ENCODE measurements at places on chromosomes 2 and 18. TPM values are rescaled to one million over a fixed set of nuclear protein-coding genes. Genes with fewer than 3 reads are reported as not detected.
A peak's percentile ranks its signal among the peaks of the same experiment; 100 is the strongest.

UNC80 gene
- 0.47 TPM for total RNA-seq

SERPINB4 gene
- 1.1 TPM for total RNA-seq

CREG2 gene
- 0.12 TPM for total RNA-seq

EVX2 gene
- 0.03 TPM for total RNA-seq

DNA sequence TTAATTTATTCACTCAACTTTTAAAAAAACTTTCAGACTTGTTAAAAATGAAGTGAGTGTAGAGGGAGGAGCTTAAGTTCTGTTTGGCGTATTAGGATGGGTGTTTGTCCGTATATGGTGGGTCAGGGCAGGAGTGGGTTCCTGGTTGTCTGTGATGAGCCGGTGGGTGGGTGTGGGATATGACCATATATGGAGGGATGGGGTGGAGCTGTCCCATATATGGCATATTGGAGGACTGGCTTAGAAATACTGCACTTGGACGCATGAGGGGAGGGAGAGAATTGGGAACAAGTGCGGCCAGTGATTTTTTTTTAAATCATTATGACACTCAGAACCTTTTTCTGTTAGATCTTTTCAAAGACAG, 1.5 kb downstream of the KDM3A start:
- no peak overlapping the region for H3K27ac ChIP-seq
- H3K27me3 ChIP-seq = 0 out of 2 replicates have a peak, but pooled peaks cover 6% of the 10 kb centered on the region
- DNase-seq = peak; percentile 59
- H3K4me1 ChIP-seq = no peaks in the 10 kb centered on the region

DNA sequence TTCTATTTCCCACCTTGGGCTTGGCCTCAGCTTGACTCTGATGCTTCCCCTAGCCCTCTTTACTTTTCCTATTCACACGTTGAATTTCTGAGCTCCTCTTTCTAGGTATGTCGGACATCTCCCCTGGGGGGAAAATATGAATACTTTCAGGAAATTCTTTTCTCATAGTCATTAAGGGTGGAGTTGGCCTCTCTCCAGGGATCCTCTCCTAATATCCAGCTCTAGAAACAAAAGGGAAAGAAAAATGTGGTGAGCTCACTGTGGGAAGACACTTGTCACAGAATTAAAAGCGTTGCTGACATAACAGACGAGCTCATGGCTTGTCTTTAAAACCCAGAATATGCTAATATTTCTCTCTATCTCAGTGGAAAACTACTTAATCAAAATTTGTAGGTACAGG, 132.7 kb upstream of the MEX3C start:
- H3K4me3 ChIP-seq = no peak overlapping the region
- H3K4me1 ChIP-seq = 0 out of 2 replicates have a peak, but pooled peaks cover 5% of the 10 kb centered on the region
- no peak overlapping the region for H3K27ac ChIP-seq
- H3K27me3 ChIP-seq = no peaks in the 10 kb centered on the region
- DNase-seq = no peak

DNA sequence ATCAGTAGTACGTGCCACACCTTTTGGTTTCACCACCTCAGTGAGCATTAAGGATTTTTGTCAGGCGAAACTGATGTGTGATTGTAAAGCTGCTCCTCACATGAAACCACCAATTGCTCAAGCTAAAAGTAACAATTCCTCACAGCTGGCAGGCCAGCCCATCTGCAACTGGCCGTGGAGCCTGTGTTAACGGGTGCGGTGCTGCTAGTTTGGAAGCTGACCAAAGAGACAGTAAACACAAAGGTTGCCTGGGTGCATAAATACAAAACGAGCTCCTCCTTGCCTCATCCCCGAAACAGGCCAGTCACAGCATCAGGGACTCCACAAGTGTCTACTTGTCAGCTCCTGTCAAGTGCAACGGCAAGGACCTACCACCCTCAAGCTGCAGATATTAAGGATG, 32.0 kb downstream of the LGALSL start:
- no peak overlapping the region for H3K27ac ChIP-seq
- no peaks in the 10 kb centered on the region for H3K36me3 ChIP-seq
- no peak overlapping the region for H3K4me3 ChIP-seq
- DNase-seq = no peak
- H3K27me3 ChIP-seq = no peaks in the 10 kb centered on the region

GRCh38 chr2:112566104-112566503, 18.3 kb upstream of the CHCHD5 start:
- H3K4me3 ChIP-seq = no peak overlapping the region
- DNase-seq = no peak
- H3K27me3 ChIP-seq = no peaks in the 10 kb centered on the region
- no peak overlapping the region for H3K27ac ChIP-seq
- H3K4me1 ChIP-seq = no peaks in the 10 kb centered on the region

- no peak overlapping the region for H3K27ac ChIP-seq
- H3K27me3 ChIP-seq = no peaks in the 10 kb centered on the region
- no peak for DNase-seq
- no peaks in the 10 kb centered on the region for H3K36me3 ChIP-seq
These were observed 12.1 kb upstream of the CYBRD1 start for GRCh38 chr2:171509945-171510731.

DNA sequence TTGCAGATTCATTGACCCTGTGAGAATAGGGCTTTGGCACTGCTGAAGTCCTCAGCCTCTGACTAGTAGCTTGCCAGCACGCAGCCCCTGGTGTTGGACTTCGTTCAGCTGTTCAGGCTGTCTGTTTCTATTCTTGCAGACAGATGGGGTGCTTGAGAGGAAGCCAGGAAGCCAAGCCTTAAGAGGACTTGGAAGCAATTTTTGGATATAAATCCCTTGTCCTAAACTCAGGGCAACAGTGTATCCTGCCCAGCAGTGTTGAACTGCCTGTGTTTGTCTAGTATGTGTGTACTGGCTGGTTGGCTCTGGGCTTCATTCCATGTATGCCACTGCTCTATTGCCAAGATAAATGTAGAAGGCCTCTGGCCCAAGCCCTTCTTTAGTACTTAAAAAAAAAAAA, 108.6 kb downstream of the COMMD1 start:
- DNase-seq = peak; percentile 22
- H3K4me1 ChIP-seq = no peaks in the 10 kb centered on the region
- no peaks in the 10 kb centered on the region for H3K36me3 ChIP-seq

All from GM23338 (cell line).